ENCODE measurements at places on chromosomes 13 and 19. TPM values are rescaled to one million over a fixed set of nuclear protein-coding genes. Genes with fewer than 3 reads are reported as not detected.

- peaks cover under 1% of the 10 kb centered on the region for H3K4me1 ChIP-seq
- no peaks in the 10 kb centered on the region for H3K36me3 ChIP-seq
These were observed 39.9 kb downstream of the SOX21 start for GRCh38 chr13:94672400-94672799.

DNA sequence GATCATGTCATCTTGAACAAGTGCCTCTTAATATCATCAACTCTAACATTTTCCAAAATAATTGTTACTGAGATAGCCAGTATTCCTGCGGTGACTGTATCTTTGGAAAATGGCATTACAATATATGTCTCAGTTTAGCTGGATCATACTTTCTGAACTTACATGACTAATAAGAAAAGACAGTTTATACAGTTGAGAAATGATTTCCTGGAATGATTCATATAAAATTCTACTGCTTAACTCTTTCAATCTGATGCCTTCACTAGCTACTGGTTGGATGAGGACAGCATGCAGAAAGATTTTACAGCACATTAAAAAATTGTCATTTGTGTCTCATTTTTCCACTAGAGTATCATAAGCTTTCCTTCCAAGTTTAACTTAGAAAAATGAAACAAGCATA is 302.1 kb downstream of the PCDH17 start:
- H3K27ac ChIP-seq = no peak overlapping the region
- H3K4me3 ChIP-seq = no peak overlapping the region
- H3K4me1 ChIP-seq = no peaks in the 10 kb centered on the region
- DNase-seq = no peak
- no peaks in the 10 kb centered on the region for H3K27me3 ChIP-seq

DNA sequence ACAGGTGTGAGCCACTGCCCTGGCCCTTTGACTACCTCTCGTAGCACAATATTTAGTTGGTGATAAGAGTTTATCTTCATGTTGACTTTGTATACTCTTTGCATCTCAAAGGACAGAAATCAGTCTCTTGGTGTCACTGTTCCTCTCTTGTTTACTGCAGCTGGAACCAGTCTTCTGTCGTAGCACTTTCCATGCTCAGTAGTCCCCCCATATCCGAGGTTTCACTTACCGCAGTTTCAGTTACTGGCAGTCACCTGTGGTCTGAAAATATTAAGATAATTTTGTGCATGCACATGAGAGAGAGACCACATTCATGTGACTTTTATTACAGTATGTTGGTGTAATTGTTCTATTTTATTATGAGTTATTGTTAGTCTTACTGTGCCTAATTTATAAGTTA is 49.1 kb downstream of the WASF3 start:
- no peaks in the 10 kb centered on the region for H3K36me3 ChIP-seq
- no peaks in the 10 kb centered on the region for H3K27me3 ChIP-seq
- no peak for DNase-seq
- no peaks in the 10 kb centered on the region for H3K4me1 ChIP-seq
- H3K4me3 ChIP-seq = no peak overlapping the region
- H3K27ac ChIP-seq = no peak overlapping the region

- peaks cover 4% of the 10 kb centered on the region for H3K4me1 ChIP-seq
- DNase-seq = peak; percentile 26
These were observed 2.6 kb upstream of the KLK15 start for GRCh38 chr19:50835785-50836542.

GRCh38 chr19:5018224-5019015 is 49.5 kb downstream of the KDM4B start:
- no peak overlapping the region for H3K4me3 ChIP-seq
- H3K27me3 ChIP-seq = no peaks in the 10 kb centered on the region
- no peaks in the 10 kb centered on the region for H3K4me1 ChIP-seq
- H3K27ac ChIP-seq = no peak overlapping the region
- no peaks in the 10 kb centered on the region for H3K36me3 ChIP-seq
- DNase-seq = no peak

- no peaks in the 10 kb centered on the region for H3K27me3 ChIP-seq
- no peaks in the 10 kb centered on the region for H3K36me3 ChIP-seq
- no peak for DNase-seq
- H3K27ac ChIP-seq = no peak overlapping the region
- H3K4me1 ChIP-seq = no peaks in the 10 kb centered on the region
These were observed 24.0 kb upstream of the TBC1D4 start for GRCh38 chr13:75506018-75506417.

ZNF440 gene
- 10.4 TPM for total RNA-seq

CATSPERD gene
- total RNA-seq = not detected

All from naive thymus-derived CD4-positive, alpha-beta T cell (primary cell).